ENCODE measurements at places on chromosomes 4 and X.

DNA sequence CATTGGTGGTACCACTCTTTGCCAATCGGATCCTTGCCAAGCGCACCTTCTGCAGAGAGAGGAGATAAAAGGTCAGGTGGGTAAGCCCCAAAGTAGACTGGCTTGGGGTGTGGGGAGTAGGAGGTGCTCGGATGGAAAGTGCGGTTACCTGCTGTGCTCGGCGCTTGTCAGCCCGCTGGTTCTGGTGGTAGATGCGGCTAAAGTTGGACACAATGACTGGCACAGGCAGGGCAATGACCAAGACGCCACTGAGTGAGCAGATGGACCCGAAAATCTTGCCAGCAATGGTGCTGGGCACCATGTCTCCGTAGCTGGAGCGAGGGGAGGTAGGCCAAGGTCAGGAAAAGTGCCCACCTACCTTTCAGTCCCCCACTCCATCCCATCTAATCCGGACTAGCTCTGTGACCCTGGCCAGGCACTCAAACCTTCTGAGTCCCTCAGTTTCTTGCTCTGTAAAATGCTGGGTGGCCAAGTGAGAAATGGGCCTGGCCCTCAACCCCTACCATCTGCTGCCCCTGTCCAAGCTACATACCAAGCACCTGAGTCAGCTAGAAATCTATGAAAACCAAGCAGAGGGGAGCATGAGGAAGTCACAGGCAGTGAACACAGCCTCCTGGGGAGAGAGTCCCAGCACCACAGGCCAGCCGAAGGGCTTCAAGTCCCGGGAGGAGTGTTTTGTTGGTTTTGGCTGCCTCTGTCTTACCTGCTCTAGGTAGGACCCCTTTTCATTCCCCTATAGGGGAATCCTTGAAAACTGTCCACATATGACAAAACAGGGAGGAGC, 4.7 kb downstream of the KCND1 start:
- DNase-seq: peak; percentile 45

DNA sequence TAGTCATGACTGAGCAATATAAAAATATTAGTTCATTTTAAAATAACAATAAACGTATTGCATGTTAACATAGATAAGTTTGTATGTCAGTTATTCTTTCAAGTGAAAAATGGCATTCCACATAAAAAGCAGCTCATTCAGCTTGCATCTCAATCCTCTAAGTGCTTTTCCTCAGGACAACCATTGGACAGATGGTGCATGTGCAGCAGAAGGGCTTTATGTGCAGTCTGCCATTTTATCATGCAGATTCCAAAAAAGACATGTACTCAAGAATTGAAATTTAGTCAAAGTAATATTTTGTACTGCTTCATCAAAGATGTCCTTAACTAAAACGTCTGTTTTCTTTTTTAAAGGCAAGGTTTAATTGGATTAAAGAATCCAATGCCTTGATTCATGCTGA, 93.4 kb downstream of the RS1 start:
- DNase-seq: no peak

DNA sequence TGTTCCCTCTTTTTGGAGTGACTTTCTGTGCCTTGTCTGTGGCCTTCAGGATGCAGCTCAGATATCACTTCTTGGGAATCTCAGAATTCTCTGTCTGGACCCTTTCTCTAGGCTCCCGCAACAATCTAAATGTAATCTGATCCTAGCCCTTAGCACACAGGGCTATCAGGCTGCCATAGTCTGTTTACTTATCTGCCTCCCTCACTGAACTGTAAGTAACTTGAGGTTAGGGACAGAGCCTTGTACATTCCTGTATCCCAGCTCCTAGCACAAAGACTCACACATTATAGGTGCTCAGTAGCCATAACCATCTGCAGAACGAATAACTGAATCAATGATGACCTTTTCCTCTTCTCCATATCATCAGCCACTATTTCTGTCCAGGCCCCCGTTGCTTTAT, 69.5 kb downstream of the RTL9 start:
- DNase-seq: no peak

GRCh38 chr4:184342167-184342856, 124.6 kb upstream of the ENPP6 start:
- DNase-seq: no peak

GRCh38 chr4:768076-768475, 57.9 kb downstream of the CPLX1 start:
- no peak for DNase-seq

DNA sequence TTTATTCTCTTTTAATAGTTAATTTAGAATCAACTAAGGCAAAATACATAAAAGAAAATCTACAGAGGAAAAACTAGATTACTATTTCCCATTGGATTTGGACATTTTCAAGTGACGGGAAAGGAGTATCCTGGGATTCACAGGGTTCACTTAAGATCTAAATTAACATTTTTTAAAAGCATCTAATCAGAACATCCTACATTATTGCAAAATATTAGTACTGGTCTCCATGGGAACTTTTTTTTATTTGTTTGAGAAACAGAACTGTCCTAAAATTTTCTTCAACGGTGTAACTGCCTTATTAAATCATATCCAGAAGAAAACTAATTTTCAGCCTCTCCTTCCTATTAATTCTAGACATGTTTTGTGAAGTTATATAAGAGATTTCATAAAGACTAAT, 69.7 kb downstream of the METTL14 start:
- DNase-seq: no peak

- DNase-seq: peak; percentile 37
Observed at GRCh38 chr4:77881460-77882295, 19.0 kb downstream of the MRPL1 start.

- no peak for DNase-seq
Observed at GRCh38 chr4:39256436-39256835, 74.1 kb downstream of the WDR19 start.
